ENCODE measurements at places on chromosomes 5 and 9.
A peak's percentile ranks its signal among the peaks of the same experiment; 100 is the strongest.

- no peak for DNase-seq
Observed at GRCh38 chr5:44833249-44833648, 24.5 kb downstream of the MRPS30 start.

DNA sequence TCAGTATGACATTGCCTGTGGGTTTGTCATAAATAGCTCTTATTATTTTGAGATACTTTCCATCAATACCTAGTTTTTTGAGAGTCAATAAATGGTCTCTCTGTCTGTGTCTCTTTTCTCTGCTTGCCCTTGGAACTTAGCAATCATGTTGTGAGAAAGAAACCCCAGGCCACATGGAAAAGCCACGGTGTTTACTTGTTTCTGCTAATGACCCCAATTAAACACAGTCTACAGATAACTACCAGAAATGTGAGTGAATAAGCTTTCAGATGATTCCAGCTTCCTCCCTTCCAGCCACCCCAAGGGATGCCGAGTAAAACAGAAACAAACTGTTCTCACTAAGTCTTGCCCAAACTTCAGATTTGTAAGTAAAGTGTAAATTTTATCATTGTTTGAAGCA, 584.9 kb downstream of the MAT2B start:
- no peak for DNase-seq

DNA sequence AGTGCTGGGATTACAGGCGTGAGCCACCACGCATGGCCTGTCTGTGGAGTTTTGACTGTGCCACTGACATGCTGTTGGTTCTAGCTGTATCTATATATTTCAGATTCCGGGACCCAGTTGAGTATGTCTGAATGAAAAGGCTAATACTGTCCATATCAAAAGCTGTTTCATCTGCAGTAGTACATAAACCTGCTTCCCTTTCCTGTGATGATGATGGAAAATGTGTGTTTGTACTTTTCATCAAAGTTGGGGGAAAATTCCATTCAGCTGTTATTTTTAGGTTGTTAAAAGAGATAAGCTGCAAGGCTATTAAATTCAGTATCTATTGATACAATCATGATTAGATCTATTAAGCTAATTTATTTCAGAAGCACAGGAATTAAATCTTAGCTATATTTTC, 237.6 kb upstream of the ADAMTSL1 start:
- DNase-seq: no peak

DNA sequence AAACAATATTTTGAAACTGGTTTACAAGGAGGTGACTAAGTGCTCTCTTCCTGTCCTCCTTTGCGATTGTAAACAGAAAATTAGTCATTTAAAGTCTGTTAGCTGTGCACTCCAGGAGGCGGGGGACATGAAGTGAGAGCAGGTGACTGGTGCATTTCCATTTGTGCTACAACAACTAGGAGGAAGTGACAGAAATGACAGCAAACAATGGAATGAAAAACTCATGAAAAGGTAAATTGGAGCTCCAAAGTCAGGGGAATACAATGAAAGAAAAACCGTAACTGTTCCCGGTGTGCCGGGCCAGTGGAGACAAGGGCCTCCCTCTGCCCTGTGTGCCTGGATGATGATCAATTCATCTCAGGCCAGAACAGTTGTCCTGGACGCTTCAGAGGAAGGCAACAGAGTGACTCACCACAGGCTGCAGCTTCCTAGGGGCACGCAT, 439.9 kb downstream of the GADD45G start:
- no peak for DNase-seq

- peak; percentile 73 for DNase-seq
Observed at GRCh38 chr5:139658928-139659667, 10.9 kb downstream of the CXXC5 start.

- DNase-seq: no peak
Observed at GRCh38 chr5:98621821-98622220, 151.6 kb upstream of the RGMB start.

DNA sequence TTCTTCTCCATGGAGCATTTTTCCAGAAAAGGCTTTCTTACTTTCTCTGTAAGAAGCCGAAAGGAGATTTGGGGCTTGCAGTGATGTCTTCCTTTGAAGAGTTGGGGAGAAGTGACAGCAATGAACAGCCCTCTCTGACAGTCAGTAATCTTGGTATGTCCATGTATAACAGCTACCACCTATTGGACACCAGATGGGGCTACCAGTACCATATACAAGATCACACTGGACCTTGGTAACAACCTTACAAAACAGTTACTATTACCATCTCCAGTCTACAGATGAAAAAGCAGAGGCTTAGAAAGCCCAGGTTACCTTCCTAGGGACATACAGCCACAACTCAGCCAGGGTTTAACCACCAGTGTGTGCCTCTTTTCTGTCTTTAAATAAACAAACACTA, 272.7 kb upstream of the TRPC7 start:
- DNase-seq: peak; percentile 11
